ENCODE measurements at places on chromosomes 2 and 18.

- peak; percentile 83 for DNase-seq
Observed at GRCh38 chr2:136248242-136248641, 130.3 kb upstream of the CXCR4 start.

DNA sequence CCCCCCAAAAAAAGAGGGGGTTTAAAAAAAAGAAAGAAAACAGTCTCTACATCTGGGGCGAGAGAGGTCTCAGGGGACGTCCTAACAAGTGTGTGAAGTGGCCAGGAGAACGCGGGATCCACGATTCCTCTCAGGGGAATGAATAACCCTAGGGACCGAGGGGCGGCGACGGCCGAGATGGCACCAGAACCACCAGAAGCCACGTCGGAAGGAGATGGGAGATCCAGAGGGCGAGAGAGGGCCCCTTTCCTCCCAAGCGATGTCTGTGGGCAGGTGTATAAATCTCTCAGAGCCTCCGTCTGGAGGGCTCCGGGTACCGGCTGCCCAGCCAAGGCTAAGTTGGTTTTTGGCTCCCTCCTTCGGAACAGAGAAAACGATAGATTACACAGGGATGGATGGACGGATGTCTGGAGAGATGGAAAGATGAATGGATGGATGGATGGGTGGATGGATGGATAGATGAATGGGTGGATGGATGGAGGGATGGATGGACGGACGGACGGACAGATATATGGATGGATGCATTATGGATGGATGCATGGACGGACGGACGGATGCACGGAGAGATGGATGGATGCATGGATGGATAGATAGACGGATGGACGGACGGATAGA is 1.7 kb downstream of the EPHA4 start:
- DNase-seq = no peak

- no peak for DNase-seq
Observed at GRCh38 chr2:206721256-206721920, 3.2 kb upstream of the DYTN start.

- DNase-seq = no peak
Observed at GRCh38 chr2:8524388-8524787, 157.5 kb upstream of the ID2 start.

DNA sequence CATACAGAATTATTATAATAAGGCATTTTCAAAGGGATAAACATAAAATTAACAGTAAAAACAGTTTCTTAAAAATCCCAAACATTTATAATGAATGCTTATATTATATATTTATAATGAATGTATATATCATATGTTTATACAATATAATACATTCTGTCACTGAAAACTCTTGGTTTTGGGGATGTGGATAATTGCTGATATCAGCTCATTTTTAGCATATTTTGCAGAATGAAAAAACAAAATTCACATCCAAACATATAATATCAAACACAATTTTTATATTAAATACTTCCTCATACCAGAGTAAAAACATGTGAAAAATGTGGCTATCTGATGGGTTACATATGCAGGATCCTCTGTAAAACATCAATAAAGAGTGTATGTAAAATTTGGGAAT is 202.7 kb upstream of the KLHL14 start:
- no peak for DNase-seq

DNA sequence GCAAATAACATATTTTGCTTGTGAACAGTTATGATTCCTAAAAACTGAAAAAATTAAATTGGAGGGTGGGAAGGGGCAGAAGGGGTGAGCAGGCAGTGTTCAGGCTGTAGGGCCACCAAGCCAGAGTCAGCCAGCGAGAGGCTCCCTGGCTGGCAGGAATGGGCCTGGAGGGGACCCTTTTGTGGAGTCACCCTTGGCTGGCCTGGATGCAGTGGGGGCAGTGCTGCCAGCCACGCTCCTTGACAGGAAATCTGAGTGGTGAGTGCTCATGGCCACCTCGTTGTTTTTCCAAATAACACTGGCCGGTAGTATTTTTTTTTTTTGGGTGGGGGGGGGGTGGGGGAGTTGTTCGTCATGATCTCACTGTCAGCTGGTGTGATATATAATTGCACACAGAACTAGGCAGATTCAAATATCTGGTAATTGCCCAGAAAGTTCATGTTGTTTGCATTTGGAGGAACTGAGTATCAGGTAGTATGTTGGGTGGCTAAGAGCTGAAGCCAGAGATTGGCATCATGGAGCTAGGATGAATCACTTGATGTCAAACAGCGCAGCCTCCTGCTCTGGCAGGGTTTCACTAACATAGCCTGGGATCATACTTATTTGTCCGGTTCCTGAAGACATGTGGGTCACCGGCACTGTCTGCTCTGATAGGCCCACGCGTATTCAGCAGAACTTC is 160.0 kb downstream of the PTGR3 start:
- no peak for DNase-seq

- DNase-seq = no peak
Observed at GRCh38 chr2:31331156-31331555, 83.4 kb downstream of the XDH start.

- no peak for DNase-seq
Observed at GRCh38 chr18:69790649-69791048, 157.0 kb downstream of the CD226 start.

GRCh38 chr2:120260736-120261135 is 8.1 kb downstream of the RALB start:
- no peak for DNase-seq

Data from NCI-H2029 (cell line).